HEK293T (cell line): ENCODE measurements at places on chromosomes 5 and 9.

DNA sequence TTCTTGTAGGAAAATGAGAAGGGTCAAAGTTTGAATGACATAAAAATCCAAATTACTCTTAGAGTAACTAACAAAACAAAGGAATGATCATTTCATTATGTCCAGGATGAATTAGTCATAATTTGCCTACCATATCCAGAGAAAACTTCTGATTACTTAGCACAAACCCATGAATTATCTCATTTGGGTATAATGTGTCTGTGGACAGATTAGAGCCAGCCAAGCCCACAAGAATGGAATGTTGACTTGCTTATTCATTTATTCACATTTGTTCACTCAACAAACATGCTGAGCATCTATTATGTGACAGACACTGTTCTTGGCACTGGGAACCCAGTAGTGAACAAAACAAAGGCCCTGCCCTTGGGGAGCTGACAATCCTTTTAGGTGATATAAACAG lies 87.4 kb downstream of the APBA1 start:
- no peak for DNase-seq

DNA sequence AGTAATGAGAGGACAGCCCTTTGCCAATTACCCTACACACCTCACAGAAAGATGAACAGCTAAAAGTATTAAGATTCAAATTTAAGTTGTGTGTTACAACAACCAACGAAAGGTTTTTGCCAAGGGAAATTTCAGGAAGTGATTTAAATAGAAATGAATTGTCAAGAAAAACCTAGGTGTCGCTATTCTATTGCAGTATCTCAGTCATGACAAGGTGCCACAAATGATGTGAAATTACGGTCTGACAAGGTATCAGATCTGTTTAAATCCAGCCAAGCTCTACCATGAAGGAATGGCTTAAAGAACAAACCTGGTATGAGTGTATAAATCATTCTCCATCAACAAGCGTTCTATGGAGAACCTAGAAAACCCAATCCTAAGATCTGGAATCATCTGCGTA lies 189.7 kb downstream of the ATPSCKMT start:
- DNase-seq = no peak

- DNase-seq = no peak
These were observed 32.8 kb upstream of the PITX1 start for GRCh38 chr5:135066781-135067180.

DNA sequence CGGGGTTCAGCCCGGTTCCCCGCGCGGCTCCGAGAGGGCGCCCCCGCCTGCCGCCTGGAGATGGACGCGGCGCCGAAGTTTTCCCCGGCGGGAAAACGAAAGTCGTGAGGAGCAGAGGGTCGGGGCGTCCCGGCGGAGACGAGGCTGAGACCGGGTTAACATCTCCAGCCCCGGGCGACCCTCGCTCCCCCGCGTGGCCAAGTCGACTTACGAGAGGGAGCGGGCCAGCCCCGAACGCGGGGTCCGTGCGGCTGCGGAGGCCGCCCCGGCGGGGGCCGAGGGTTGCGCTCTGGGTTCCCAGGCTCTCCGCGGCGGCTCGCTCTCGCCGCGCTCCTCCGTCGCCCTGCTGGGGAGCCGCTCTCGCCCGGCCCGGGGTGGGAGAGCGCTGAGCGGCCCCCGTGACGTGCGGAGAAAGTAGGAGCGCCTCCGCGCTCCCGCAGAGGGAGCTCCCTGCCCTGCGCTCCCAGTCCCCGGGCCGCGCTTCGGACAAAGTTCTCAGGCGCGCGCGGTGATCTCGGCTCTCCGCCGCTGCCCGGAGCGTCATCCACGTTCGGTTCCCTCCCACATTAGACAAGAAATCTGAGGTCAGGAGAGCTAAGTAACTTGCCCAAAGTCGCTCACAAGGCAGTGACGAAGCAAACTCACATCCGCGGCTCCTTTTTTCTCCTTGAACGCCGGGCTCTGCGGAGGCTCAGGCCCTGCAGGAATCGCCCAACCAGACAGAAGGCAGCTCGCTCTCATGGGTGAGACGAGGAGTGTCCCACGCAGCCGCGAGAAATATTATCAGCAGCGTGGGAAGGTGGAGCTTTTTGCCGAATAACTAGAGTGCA lies 1.2 kb upstream of the GCNT4 start:
- peak; percentile 57 for DNase-seq

DNA sequence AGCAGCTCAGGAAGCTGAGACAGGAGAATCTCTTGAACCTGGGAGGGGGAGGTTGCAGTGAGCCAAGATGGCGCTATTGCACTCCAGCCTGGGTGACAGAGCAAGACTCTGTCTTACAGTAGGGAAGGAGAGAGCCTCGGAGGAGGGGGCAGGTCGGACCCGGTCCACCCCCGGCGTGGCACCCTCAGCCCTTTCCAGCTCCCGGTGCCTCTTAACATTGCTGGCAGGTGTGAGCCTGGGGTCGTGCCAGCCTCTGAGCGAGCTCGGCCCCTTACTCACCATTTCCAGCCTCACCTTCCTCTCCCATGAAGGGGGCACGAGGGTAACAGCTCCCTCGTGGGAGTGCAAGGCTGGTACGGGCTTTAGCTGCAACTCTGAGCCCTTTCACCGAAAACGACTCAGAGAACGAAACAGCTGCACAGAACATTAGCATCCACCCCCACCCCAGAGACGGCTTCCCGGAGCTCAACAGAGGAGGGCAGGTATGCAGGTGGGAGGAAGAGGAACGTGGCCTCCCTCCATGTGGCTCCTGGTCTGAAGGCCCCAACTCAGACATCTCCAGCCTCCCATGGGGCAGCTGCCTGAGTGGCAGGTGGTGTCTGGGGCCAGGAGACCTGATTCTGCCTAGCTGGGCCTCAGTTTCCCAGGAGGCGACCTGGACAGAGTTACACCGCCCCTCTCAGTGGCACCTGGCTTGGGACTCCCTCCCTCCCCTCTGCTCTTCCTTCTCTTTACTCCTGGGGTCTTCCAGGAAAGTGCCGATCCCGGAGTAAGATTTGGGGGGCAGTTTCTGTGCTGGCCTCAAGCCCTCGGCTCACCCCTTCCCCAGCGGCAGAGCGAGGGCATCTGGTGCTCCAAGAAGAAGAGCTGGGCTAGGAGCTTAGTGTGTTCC lies 28.5 kb upstream of the ABO start:
- DNase-seq = no peak
